ENCODE measurements at places on chromosomes 5 and 9.
A peak's percentile ranks its signal among the peaks of the same experiment; 100 is the strongest.

DNA sequence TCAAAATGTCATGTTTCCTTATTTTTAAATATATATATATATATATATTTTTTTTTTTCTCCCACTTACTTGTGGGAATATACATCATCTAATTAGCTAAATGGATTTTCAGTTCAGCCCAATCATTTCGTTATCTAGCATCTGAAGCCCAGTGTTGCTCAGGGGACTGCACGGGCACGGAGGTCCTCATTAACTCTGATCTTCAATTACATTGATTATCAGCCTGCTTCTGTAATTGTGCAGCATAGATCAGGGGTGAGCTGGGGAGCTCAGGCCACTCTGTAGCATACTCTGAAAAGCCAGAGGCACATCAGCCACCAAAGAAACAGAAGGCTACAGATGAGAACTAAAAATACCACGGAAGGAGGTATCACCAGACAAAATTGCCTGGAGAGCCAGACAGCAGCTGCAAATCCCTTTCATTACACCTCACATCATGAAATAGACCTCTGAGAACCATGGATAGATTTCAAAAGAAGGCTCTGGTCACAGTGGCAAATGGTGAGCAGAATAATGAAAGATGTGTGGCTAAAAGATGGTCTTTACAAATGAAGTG, 326.4 kb downstream of the TRIM32 start:
- no peak for DNase-seq

- no peak for DNase-seq
These were observed 10.0 kb downstream of the FAM13B start for GRCh38 chr5:138022912-138023311.

- DNase-seq: no peak
These were observed 195.3 kb upstream of the RFX3 start for GRCh38 chr9:3721096-3721495.

GRCh38 chr5:122602700-122603099, 172.2 kb upstream of the SNX2 start:
- DNase-seq: no peak

GRCh38 chr5:170265522-170265921, 32.1 kb downstream of the LCP2 start:
- DNase-seq: no peak

DNA sequence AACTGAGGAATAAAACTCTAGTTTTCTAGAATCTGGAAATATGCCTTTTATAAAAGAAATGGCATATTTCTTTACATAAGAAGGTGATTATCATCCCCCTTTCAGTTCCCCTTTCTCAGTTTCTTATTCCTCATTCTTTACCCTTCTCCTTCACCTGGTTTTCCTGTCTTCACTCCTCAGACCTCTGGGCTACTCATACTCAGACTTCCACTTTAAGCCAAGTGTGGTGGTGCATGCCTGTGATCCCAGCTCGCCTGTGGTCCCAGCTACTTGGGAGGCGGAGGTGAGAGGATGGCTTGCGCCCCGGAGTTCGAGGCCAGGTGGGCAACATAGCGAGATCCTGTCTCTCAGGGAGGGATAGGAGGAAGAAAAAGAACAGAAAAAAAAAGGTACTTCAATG, 57.2 kb downstream of the RANBP6 start:
- DNase-seq: no peak

GRCh38 chr9:70924380-70924779, 197.0 kb downstream of the TRPM3 start:
- no peak for DNase-seq

DNA sequence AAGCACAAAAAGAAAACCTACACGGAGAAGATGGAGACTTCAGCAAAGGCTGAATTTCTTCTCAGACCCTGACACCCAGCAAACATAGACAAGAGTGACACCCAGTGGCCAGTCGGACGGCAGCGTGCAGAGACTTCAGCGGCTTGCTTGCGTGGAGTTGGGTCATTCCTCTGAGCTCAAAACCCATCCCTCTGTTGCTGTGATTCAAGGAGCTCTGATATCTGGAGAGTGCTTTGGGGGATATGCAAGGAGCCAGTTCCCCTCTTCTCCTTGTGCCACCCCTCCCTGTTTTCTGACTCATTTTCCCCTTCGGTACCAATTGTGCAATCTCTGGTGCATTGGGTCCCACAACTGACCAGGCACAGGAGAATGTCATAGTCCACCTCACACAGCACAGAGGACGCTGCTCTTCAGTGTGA, 27.5 kb downstream of the SH3TC2 start:
- peak; percentile 75 for DNase-seq

- DNase-seq: no peak
These were observed 18.8 kb upstream of the RPL26L1 start for GRCh38 chr5:172940268-172941066.

DNA sequence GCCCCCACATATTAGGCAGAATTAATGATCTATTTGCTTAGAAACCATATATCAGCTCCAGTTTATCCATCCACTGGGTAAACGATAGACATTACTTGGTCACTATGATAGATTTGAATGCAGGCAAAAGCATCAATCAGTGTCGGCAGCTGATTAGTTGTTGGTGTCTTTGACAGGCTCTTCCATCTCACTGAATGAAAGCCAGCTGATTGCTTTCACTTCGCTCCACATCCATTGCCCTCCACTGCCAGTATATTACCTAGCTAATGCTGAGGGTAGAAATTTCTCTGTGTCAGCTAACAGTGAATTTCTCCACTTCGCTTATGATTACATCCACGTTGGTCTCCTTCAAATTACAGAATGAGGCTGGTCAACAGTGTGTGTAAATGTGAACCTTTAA, 821.3 kb upstream of the TYRP1 start:
- no peak for DNase-seq

- peak; percentile 29 for DNase-seq
These were observed 101.6 kb upstream of the SPRY4 start for GRCh38 chr5:142426129-142427014.

GRCh38 chr9:38355517-38356120, 36.9 kb upstream of the ALDH1B1 start:
- DNase-seq: no peak

DNA sequence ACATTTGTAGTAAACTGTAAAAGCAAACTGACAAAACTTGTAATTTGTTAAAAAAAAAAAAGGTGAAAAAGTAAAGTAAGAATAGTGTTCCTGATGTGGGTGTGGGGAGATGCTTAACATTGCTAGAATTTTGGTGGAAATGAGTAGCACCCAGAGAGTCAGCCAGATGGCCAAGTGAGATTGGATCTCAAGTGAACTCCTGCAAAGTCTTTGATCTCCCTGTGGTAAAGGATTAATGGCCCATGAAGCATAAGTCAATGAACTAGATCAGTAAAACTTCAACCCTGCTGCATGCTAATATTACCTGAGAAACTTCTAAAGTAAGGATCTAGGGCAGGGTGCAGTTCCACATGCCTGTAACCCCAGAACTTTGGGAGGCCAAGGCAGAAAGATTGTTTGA, 19.0 kb upstream of the FAM169A start:
- no peak for DNase-seq

DNA sequence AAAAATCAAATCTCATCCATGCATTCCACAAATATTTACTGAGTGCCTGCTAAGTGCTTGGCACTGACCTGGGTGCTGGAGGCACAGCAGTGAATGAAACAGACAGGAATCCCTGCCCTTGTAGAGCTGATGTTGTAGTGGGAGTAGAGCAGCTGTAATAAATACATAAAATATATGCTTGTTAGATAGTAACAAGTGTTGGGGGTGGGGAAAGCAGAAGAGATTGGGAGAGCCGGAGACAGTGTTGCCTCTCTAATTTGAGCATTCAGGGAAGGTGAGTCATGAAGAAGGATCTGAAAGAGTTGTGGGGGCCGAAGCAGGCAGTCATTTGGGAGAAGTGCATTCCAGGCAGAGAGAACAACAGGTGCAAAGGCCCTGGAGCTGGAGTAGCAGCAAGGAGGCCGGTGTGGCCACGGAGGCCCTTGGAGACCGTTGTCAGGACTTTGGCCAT, 97.9 kb downstream of the ZNF618 start:
- DNase-seq: no peak

DNA sequence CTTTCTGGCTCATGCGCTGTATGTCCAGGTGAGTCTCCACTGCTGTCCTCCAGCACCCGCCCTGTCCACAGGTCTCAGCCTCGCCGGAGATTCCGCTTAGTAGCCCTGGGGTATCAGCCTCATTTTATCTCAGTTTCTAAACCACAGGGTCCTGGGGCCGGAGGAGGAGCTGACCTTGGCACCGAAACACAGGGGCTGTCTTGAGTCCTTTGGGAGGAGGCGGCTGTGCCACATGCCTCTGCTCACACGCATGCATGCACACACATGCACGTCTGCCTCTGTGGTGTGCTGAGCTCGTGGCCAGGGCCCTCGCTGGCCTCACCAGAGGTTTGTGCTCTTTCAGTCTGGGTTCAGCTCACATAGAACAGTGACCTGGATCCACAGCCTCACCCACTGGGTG, 23.3 kb downstream of the TRIP13 start:
- no peak for DNase-seq

DNA sequence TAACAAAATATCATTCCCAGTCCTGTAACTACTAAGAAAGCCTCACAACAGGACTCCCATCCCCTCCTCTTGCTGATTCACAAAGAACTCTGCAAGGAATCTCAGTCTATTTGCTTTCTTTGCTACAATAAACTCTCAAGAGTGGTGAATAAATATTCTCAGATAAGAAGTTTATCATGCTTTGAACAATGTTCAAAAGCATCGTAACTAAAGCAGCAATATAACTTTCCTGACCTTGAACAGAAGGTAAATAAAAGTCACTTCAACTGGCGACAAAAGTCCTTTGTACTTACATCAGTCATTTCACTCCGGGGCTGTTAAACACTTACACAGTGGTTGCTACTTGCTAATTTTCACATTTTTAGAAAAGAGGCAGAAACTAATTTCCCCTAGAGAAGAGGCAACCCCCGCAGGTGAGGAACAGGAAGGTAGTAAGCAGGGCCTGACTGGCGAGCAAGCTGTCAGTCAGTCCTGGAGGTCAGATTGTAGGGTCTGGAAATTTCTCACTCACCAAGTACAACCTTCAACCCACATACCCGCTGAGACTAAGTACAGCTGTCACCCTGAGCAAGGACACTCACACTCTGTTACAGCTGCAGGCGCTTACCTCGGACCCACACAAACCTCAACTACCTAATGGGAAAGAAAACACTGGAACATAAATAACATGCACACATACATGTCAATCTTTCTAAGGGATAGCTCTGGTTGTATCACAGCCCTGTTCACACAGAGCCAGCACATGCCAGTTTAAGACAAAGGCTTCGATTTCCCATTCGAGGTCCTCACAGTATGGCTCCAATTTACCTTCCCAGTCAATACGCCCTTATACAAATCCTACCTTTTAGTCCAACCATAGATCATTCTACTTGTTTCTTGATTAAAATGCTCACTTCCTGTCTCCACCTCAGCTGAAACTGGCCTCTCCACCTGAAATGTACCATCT, 104.6 kb upstream of the RETREG1 start:
- no peak for DNase-seq

DNA sequence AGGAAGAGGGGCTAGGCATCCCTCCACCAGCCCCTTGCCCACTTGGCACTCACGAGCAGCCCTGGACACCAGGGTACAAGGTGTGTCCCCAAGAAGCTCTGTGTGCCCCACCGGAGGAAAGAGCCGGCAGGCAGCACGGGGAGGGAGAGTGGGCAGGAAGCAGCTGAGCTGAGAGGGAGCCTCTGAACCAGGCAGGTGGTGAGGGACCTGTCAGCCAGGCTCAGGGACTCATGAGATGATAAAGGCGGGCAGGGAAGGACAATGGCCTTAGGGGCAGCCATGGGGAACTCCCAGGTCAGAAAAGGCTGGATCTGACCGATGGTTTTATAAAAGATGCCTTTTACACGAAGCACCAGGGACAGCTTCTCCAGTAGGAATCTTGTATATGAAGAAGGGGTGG, 112.0 kb downstream of the VAV2 start:
- no peak for DNase-seq

GRCh38 chr5:142222225-142222865, 102.5 kb downstream of the SPRY4 start:
- DNase-seq: no peak

DNA sequence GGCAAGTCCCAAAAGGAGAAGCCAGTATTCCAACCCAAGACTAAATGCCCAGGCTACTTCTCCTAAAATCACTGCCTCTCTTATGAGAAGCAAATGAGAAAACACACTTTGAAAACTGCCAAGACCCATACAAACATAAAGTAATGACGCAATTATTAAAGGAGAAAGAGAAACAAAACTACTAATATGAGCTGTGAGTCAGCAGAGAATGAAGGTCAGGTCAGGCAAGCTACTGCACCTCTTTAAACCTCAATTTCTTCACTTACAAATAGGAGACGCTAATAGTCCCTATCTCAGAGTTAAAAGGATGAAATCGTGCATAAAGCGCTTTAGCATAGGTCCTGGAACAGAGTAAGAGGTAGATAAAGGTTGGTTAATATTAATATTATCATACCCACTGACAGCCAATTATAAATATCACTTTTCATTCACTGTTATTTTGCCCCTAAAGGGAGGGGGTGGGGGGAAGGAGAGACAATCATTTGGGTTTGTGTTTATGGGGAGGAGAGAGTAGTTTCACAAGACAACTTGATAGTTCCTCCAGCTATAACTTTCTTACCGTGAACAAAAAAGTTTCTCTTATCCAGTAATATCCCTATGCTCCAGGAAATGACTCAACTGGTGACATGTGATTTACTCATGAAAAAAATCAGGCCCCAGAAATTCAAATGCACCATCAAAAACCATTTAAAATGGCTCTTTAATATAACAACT, 3.6 kb downstream of the PSMB7 start:
- no peak for DNase-seq

GRCh38 chr9:95074632-95075031, 242.9 kb downstream of the FANCC start:
- no peak for DNase-seq

DNA sequence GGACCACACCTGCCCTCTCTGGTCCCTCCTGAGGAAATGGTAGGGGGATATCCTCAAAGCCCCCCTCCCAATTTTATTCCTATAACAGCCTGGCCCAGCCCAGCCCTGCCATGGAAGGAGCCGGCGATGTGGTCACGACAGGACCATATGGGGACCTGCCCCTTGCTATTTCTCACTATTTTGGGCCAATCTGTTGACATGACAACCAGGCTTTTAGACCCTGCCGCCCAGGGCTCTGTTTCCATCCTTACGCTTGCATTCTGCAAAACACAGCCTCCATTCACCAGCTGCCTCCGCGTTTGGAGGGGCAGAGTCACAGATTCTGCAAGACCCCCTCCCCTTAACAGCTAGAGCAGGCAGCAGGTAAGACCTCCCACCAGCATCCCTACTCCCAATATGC, 112.2 kb downstream of the GABBR2 start:
- DNase-seq: no peak

- no peak for DNase-seq
These were observed 490 bp downstream of the ICE1 start for GRCh38 chr5:5422819-5423515.

DNA sequence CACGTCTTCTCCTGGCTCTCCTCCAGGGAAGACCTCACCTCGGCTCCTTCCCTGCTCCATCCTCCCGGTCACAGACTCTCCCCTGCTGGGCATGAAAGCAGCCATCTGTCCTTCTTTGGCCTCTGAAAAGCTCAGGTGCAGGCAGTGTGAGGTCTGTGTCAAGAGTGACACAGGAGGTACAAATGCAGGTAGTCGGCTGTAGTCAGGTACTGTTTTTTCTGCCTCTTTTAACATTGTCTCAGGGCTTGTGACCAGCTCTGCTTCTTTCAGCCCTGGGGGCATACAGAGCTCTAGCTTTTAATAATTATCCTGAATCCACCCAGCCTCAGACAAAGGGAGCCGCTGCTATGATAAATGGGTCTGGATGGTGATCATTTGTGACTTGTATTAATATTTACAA, 46.4 kb downstream of the C5orf15 start:
- DNase-seq: no peak

- DNase-seq: no peak
These were observed 124.4 kb upstream of the MAP1B start for GRCh38 chr5:71982717-71983395.

GRCh38 chr5:10288592-10289219, 19.0 kb downstream of the CMBL start:
- peak; percentile 48 for DNase-seq
